Left ventricle myocardium superior (tissue), 1 donor: ENCODE measurements at places on chromosomes 4 and X. TPM values are rescaled to one million over a fixed set of nuclear protein-coding genes. Genes with fewer than 3 reads are reported as not detected.

GRCh38 chr4:185738820-185739219, 73.2 kb downstream of the SORBS2 start:
- no peak for DNase-seq

DNA sequence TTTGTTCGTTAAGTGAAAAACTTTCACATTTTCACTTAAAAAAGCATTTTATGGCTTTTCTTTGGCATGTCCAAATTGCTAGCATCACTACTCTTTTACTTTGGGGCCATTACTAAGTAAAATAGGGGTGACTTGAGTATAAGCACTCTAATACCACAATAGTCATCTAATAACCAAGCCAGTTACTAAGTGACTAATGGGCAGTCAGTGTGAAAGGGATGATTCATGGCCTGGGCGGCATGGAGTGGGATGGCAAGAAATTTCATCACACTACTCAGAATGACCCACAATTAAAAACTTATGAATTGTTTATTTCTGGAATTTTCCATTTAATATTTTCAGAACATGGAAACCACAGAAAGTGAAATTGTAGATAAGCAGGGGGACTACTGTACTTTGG, 60.9 kb downstream of the BMP15 start:
- DNase-seq, result no peak

DNA sequence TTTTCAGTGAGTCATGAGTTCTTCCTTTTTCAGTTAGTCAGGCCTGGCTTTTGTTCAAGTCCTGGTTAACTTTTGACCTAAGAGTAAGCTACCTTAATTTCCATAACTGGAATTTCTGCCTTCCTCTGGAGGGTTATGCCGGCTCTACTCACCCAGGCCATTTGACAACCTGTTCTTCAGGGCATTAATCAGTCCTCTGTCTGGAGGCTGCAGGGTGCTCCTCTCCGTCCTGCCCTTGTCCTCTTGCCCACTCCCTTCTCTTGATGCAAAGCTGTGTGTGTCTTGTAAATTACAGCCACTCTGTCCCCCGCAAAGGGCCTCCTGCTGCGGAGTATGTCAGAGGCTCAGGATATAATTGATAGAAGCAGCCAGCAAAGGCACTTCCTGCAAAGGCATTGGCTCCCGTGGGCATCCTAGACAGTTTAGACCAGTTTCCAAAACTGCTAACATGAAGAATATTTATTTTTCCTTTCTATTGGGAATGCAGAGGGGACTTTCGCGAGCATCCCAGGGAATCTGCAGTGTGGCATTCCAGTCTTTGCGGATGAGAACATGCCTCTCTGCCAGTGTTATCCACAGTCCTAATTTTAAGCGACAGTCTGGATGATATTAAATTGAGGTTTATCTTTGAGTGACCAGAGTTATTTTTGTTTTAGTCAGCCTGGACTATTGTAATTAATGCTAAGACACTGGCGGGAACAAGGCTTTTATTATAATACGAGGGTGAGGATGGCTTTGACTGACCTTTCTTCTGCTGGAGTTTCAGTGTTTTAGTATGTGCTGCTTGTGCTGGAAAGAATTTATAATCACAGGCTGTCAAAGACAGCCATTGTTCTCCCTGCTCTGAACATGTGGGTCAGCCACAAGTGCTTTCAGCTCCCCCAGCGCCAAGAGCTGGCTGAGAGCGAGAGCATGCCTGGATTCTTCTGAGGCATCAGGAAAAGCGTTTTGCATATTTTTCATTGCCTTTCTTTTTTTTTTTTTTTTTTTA, 74.2 kb downstream of the LIMCH1 start:
- peak; percentile 79 for DNase-seq

DNA sequence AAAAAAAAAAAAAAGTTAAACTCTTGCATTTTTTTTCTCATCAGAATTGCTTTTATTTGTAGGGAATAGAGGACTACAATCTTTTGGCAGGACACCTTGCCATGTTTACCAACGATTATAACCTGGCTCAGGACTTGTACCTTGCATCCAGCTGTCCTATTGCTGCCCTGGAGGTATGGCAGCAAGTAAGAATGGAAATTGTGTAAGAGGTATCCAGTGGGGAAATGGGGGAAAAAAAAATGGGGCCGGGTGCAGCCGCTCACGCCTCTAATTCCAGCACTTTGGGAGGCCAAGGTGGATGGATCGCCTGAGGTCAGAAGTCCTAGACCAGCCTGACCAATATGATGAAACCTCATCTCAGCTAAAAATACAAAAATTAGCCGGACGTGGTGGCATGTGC, 49.8 kb downstream of the WDR19 start:
- no peak for DNase-seq

The PCSK1N gene
- 0.32 TPM for total RNA-seq

The UTP3 gene
- total RNA-seq, result 14.2 TPM

The DCAF12L1 gene
- total RNA-seq, result not detected

The MAEA gene
- total RNA-seq, result 49.6 TPM

- no peak for DNase-seq
Observed at GRCh38 chr4:151408380-151408629, 671 bp upstream of the FHIP1A start.

The MAGEE2 gene
- not detected for total RNA-seq

DNA sequence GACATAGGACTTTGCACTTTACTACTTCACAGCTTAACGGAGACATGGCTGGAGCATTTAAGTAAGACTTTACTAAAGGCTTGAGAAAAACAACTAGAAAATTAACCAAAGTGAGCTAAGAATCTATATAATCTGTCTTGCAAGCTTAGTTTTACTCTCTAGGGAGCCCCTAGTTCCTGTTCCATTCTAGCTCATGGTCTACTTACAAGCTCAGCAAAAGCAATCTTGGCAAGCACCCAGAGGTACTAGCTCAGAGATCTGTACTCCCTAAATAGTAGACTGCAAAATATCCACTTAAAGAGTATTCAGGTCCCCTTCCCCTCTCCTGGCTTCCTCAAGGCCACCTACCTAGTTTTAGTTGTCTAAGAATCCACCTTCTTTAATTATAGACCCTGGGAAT, 469.0 kb downstream of the IDS start:
- DNase-seq, result no peak

The PORCN gene
- 13.2 TPM for total RNA-seq

GRCh38 chr4:113561092-113561491, 200.4 kb downstream of the CAMK2D start:
- no peak for DNase-seq

GRCh38 chrX:47651043-47651905, 911 bp upstream of the ELK1 start:
- no peak for DNase-seq

The SOWAHD gene
- 0.32 TPM for total RNA-seq

GRCh38 chr4:165217325-165217724, 10.0 kb downstream of the KLHL2 start:
- no peak for DNase-seq

The HAND2 gene
- total RNA-seq, result 180 TPM

The GAGE1 gene
- total RNA-seq, result not detected

The CXXC4 gene
- total RNA-seq, result 5.0 TPM

DNA sequence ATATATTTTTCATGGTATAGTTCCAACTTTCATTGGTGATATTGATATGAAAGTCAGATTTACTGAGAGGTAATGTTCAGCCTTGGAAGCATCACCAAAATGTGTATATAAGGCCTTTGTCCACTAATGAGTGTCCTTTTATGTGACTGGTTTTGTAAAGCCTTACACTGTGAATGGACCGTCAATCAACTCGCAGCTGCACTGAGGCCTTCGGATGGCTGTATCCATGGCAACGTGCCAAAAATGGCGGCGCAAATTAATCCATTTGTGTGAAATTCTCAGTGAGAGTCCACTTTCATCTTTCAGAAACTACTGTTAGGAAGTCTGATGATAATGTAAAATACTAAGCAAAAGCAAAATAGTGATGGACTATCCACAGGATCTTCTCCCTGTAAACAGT, 131.7 kb downstream of the SPCS3 start:
- no peak for DNase-seq

DNA sequence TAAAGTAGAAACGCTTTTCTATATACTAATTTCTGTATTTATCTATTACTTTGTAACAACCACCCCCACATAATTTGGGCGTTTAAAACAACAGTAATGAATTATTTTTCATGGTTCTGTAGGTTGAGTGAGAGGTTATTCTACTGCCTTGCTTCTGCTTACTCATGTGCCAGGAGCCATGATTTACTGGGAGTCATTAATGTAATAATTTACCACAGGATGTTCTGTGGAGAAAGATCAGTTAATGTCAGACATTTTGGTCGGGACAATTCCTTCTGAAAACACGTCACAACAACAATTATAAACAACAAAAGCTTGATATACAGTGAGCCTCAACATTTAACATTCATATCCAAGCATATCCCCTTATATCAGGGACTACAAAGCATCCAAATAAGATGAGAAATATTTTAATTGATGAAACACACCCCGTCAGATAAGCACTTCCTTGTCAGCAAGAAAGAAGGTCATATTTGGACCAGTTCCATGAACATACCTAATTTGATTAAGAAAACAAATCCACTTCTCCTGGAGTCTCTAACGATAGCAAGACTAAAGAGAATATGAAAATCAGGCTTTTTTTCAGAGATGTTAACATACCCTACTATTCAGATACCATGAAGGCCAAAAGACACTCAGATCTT, 238.5 kb downstream of the PRDM5 start:
- no peak for DNase-seq

GRCh38 chr4:93825551-93826216, 2.9 kb upstream of the ATOH1 start:
- no peak for DNase-seq

GRCh38 chrX:109873574-109873973, 129.3 kb upstream of the TMEM164 start:
- no peak for DNase-seq

DNA sequence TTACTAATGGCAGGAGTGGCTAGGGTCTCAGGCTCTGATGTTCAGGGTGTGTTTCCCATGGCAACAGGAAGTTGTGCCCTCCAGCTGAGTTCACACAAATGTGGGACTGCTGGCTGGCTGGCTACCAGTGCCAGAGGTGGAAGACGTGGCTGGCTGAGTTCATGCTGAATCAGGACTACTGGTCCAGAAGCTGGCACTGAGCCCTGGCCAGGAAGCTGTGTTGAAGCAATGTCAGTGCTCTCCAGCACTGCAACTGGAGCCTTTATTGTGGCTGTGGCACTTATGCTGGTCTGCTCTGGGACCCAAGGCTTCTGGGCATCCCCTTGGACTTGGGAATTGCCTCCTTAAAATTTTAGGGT, 42.0 kb upstream of the ZXDA start:
- DNase-seq, result peak; percentile 56

DNA sequence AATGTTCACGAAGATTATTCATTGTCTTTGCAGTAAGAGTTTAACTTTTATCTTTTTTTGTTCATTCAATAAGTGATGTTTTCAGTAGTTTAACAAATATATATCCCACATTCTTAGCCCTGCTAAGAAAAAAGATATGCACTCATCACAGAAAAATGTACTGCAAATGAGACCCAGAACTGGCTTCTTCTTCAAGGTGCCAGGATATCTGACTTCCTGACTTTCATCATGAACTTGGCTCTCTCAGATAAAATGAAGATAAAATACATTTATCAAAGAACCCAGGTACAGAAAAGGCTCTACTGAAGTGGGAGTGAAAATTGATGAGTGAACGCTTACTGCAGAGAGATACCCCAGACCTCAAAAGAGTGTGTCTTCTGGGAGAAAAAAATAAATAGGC, 177.8 kb upstream of the DKK2 start:
- no peak for DNase-seq

DNA sequence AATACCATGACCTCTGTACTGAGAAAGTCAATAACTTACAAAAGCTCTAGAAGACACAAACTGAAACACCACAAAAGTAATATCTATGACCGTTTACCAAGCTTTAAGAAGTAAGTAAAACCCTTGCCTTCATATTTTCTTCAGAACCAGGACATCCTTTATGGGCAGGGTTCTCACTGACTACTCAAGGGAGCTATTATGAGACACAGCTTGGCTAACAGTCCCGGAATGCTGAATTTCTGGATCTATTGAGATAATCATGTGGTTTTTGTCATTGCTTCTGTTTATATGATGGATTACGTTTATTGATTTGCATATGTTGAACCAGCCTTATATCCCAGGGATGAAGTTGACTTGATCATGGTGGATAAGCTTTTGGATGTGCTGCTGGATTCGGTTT, 19.9 kb upstream of the CDS1 start:
- no peak for DNase-seq

DNA sequence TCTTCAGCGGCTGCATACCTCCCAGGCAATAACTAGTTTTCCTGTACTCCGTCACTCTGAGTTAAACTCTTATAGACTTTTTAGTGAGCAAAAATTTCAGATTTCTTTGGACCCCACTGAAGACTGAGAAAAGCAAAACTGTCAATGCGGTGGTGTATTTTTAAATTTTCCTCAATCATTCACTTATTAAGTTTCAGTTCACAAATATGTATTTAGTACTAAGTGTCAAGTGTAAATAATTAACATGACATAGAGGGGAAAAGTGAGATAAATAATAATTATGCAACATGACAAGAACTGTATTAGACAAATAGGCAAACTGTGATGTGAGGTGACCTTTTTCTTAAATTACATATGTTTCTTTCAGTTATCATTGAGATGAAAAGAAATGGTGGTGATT, 124.4 kb downstream of the NAF1 start:
- no peak for DNase-seq

The MMAA gene
- total RNA-seq, result 8.6 TPM

- DNase-seq, result no peak
Observed at GRCh38 chrX:36314303-36314702, 394.8 kb downstream of the CFAP47 start.

DNA sequence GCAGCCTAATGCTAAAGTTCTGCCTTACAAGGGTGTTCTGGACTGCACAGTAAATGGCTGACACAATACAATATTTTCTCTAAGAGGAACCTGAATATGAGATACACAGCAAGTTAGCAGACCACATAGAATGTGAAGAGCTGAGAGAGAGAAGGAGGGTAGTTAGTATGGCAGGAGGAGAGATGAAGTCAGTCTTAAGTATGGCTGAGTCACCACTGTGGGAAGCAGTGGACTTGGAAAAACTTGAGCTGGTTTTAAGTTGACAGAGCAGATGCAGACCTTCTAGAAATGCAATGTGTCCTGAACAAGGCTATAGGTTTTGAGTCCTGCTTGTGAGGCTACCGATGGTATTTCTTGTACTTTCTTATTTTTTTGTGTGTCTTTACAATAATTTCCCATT, 172.5 kb downstream of the SH2D1A start:
- no peak for DNase-seq

DNA sequence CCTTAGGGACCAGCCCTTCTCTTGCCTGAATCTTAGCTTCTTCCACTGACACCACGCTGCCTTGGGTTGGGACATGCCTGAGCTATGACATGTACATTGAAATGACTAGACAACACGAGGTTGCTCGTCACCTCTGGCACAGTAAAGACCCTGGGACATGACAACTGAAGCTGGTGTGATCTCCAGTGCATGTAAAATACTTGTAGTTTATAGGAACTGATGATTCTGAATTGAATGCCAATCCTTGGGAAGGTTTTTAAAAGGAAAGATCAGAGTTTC, 100.7 kb upstream of the PGRMC2 start:
- DNase-seq, result no peak

The SHISA3 gene
- total RNA-seq, result 5.4 TPM

- no peak for DNase-seq
Observed at GRCh38 chr4:125482822-125483221, 168.1 kb downstream of the FAT4 start.

The PPP1R2C gene
- not detected for total RNA-seq
